ENCODE measurements at places on chromosomes 7 and 10. TPM values are rescaled to one million over a fixed set of nuclear protein-coding genes. Genes with fewer than 3 reads are reported as not detected.

DNA sequence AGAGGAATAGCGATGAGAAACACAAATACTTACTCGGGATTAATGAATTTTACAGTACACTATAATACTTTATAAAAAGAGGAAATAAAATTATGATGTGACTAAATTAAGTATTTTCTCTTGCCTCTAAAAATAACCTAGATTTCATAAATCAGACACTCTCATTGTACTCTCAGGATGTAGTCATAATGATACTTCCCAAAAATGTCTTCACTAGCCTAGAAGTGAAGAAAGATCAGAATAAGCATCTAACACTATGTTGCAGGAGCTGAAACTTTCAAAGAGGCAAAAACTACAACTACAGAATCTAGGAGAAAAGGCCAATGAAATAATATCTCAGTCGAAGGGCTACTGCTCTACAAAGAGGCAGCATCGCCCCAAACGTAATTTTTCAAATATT is 49.4 kb downstream of the DNAJC1 start:
- H3K36me3 ChIP-seq = no peaks in the 10 kb centered on the region
- DNase-seq = no peak
- H3K4me1 ChIP-seq = no peaks in the 10 kb centered on the region

- H3K4me3 ChIP-seq = peak overlapping the region; percentile 52
- peaks cover 26% of the 10 kb centered on the region for H3K4me1 ChIP-seq
- DNase-seq = no peak
- H3K27ac ChIP-seq = no peak overlapping the region
- H3K36me3 ChIP-seq = no peaks in the 10 kb centered on the region
These were observed 2.5 kb upstream of the TMEM178B start for GRCh38 chr7:141071260-141071854.

DNA sequence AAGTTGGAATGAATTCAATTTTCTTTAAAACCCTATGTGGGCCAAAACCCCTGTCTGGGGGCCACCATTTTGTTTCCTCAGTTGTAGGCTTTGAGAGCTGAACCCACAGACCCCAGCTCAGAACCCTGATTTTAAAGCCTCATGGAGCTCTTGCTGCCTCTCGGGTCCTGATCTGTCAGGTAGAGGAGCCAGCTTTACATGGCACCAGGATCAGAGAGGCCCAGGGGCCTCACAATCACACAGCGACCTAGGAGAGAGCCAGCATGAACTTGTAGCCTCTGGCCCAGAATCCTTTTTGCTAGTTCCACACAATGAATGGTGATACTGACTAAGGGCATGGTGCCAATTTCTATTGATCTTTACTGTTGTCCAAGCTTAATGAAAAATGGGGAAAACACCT is 84.3 kb upstream of the SORCS3 start:
- H3K36me3 ChIP-seq = no peaks in the 10 kb centered on the region
- no peaks in the 10 kb centered on the region for H3K27me3 ChIP-seq
- no peak for DNase-seq
- no peaks in the 10 kb centered on the region for H3K4me1 ChIP-seq

- H3K27ac ChIP-seq = no peak overlapping the region
- no peak overlapping the region for H3K4me3 ChIP-seq
- no peaks in the 10 kb centered on the region for H3K4me1 ChIP-seq
These were observed 177.7 kb downstream of the KIF20B start for GRCh38 chr10:89879121-89879520.

GRCh38 chr7:113159746-113160339 is 41.5 kb upstream of the SMIM30 start:
- H3K27me3 ChIP-seq = no peaks in the 10 kb centered on the region
- H3K4me1 ChIP-seq = no peaks in the 10 kb centered on the region
- DNase-seq = no peak
- H3K4me3 ChIP-seq = no peak overlapping the region
- H3K36me3 ChIP-seq = no peaks in the 10 kb centered on the region
- H3K27ac ChIP-seq = no peak overlapping the region

DNA sequence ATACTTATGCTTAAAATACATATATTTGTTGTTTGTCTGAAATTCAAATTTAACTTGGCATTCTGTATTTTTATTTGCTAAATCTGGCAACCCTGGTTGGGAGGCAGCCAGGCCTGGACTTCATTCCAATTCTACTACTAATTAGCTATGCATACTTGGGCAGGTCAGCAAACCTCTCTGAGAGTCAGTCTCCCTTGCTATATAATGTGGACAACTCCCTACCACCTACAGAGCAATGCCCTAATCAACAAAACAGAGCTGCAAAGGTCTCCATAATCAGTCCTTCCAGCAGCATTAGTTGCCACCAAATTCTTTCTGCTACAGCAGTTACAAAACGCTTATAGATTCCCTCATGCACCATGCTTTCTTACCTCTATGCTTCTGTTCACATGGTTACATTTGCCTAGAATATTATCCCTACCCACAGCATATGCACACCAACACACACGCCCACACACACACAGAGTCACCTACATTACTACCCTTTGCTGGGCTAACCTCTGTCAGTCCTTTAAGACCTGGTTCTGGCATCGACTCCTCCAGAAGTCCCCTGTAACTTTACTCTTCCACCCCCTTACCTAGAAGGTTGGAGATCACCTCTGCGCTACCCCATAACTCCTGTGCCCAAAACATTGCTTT is 188.7 kb downstream of the FGFR2 start:
- H3K4me1 ChIP-seq = no peaks in the 10 kb centered on the region
- H3K27ac ChIP-seq = no peak overlapping the region

The NODAL gene
- not detected for total RNA-seq

Measured in Peyer's patch (tissue), 4 donors.